Stimulated activated CD4-positive, alpha-beta T cell treated with anti-CD3 and anti-CD28 coated beads, TNF-alpha, amount 100 ng/mL, for 48 hours (primary cell): ENCODE measurements at places on chromosomes 1 and 21.

- no peak for DNase-seq
Observed at GRCh38 chr1:61925591-61926298, 183.5 kb downstream of the PATJ start.

DNA sequence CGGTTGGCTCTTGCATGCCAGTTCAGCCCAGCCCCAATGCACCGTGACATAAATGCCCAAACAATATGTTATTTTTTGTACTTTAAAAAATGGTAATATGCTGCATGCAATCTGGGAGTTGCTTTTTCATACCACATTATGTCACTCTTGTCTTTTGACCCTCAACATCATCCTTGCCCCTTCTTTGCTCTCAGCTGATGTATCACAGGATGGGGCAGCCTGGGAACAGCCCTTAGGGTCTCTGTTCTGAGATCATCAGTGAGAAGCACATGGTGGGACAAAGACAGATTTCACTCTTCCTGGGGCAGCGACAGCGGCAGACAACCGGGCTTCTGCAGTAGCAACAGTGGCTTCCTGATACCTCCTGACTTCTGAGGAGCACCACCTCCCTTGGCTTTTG is 79.5 kb downstream of the SETD4 start:
- DNase-seq = no peak

DNA sequence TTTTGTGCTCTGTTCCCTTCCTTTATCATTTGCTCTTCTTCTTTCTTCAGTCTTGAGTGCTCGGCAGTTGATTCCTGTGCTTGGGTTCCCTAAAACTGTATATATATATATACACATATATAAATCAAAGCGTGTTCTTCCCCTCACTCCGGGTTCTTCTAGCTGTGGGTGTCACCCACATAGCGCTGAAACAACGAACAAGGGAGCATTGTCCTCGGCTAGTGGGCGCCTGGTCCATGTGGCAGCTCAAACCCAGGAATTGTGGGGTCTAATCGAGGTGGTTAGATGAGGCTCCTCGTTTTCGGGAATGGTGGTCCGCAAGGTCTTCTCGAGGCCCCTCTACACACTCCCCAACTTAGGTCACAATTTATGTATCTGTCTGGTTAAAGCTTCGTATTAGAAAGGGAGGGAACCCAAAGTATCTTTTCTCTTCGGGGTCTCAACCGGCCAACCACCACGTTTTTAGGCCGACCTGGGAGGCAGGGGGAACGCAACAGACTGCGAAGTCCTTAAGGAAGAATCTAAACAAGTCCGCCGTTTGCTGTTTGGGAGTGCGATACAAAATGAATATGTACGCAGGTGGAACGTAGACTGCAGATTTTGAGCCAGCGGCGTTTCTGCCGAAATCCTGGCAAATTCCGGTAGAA is 504 bp upstream of the SDHC start:
- DNase-seq = no peak

DNA sequence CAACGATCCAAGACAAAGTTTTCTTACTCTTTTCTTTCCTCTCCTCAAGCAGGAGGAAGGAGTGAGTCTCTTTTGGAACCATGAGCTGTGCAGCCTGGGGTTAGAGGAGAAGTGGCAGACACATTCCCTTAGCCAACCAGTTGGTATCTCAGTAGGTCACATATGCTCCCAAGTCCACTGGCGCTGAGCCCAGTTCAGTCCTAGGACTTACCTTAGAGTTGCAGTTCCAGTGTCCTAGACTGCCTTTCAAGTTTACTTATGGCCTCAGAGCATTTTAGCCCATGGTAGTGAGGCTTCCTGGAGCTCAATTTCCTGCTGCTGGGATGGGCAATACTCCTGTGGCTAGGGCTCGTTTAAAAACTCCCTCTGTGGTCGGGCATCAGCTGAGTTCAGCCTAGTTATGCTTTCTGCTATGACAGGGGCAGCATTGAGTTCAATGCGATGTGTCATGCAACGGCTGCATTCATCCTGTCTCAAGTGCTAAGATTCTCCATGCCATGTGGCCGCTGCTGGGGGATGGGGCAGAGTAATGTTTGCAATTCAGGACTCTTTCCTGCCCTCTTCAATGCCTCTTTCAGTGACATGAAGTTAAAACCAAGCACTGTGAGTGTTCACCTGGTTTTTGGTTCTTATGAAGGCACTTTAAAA is 103.8 kb downstream of the LRRC7 start:
- no peak for DNase-seq

- no peak for DNase-seq
Observed at GRCh38 chr1:210087058-210087457, 145.5 kb upstream of the SERTAD4 start.

DNA sequence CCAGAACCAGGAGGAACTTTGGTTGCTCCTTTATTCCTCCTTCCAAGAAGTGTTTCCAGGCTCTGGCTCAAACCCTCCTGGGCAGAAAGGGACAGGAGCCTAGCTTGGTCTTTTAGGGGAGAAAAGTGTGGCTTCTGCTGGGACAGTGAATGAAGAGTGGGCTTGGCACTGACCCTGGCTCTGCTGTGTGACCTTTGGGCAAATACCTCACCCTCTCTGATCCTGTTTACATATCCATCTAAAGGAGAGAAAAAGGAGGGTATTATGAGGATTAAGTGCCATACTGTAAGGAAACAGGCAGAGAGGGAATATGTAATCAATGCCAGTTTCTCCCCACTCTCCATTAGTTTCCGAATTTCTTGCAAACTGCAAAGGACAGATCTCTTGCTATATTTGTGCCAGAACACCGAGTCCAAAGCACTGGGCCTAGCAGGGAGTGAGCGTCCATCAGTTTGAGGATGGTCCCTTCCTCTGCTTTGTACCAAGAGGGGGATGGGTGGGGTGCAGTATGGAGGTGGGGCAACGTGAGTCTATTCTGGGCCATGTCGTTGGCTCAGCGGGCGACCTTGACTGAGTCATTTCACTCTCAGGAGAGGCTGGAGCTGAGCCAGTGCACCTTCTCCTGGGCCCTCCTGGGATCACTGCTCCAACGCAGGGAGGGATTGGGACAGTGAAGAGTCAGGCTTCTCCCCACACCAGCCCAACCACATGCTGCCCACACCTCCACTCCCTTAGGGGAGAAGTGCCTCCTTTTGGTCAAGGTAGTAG is 38.4 kb downstream of the IGSF21 start:
- no peak for DNase-seq

DNA sequence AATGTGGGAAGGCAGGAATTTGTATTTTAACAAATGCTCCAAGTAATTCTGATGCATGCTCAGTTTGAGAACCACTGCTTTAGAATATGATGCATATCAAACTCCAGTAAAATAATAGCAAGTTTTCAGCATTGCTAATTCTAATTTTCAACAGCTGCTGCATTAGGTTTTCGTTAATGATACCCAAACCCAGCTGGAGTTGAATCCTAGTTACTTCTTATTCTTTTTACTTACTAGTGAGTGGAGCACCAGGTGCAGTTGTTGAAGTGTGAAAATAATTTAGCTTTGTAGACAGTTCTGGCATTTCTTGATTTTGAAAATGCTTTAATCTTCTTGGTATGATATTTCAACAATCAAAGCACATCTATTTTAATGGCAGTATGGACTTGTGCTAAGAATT is 138.5 kb downstream of the HS2ST1 start:
- DNase-seq = no peak

GRCh38 chr1:74713849-74714248 is 19.0 kb downstream of the CRYZ start:
- DNase-seq = no peak

DNA sequence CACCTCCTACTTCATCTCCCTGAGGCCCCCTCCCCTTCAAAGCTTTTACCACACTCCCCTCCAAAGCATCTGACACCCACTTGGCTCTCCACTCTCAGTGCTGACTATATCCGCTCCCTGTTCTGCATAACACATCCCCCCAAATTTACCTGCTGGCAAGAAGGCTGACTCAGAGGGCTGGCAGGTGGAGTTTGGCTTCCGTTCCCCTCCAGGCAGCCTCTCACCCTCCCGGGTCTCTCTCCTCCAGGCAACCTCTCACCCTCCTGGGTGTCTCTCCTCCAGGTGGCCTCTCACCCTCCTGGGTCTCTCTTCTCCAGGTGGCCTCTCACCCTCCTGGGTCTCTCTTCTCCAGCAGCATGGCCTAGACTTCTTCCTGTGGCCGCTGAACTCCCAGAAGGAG is 562.1 kb downstream of the NPHP4 start:
- no peak for DNase-seq

GRCh38 chr1:204449678-204450280 is 38.2 kb upstream of the PPP1R15B start:
- no peak for DNase-seq

DNA sequence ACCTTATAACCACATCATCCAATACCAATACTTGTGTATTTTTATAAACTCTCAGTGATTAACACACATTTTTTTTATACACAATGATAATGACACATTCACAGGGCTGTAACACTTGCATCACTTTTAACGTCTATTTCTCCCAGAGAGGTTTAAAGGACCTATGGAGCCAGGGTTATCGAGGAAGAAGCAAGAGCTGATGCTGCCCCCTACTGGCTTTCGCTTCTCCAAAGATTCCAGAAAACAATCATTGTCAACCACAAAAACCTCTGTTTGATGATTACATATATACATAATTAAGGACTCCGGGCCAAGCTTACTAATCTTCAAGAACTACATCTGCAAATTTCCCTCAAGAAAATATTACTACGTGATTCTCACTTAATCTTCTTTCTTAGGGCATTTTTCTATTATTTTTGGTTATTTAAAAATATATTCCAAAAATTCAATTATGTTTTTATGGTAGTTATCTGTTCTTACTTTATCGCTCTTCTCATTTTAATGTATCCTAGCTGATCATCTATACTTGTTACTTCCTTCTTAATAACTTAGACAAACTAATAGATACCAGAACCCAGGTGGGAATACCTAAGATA is 214.5 kb downstream of the VAV3 start:
- peak; percentile 14 for DNase-seq

DNA sequence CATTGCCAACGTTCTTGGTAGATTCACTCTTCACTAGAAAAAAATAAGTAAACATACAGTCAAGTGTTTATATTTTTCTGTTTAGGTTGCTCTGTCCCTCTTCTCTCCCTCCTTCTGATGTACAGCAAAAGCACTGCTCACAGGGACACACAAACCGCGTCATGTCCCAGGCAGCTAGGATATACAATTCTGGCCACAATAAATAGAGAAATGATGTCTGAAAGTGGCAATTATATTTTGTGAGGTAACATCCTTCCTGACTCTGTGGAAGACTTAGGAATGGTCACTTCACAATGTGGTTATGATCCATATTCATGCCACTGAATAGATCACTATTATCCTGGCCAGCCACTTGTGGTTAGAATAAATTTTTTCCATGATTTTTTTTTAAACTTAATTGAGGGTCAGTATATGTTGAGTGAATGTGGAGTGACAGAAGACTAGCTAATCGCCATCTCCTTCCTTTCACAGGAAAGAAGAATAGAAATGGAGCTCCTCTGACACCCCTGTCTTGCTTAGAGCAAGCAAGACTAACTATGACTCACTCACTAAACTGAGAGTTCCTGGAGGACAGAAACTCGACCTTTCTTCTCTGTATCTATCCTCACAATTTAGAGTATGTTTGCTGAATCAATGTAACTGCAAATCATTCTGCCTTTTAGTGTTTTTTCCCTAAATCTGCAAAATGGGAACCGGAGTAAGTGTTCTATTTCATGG is 54.0 kb downstream of the ZNHIT6 start:
- no peak for DNase-seq

DNA sequence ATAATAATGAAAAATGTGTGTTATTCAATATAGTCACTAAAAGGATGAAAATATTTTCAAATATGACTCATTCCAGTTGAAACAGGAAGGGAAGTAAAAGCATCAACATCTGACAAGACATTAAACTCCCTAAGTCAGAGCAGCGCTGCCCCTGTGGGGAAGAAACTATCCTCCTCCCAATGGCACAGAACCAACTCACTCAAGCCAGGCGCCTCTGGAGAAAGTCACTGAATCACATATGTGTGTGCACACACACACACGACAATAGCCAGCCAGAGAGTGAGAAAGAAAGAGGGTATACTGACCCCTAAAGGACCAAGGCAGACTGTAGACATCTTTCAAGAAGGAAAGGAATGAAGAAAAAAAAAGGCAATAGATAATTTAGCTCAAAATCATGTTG is 126.9 kb downstream of the SETD4 start:
- DNase-seq = no peak

DNA sequence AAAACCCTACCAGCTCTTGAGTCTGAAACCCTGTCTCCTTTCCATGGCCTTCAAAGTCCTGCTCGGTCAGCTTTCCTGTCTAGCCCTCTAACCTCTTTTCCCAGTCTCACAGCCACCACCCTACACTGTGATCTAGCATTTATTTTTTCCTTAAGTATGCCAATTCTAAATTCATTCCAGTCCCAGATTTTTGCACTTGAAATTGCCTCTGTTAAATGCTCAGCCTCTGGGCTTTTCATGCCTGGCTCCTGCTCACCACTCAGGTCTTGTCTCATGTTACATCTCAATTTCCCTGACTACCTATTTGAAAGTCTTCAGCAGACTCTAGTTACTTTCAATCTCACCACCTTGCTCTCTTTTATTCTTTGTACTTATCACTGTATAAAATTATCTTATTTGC is 176.2 kb downstream of the ADGRL4 start:
- DNase-seq = no peak

DNA sequence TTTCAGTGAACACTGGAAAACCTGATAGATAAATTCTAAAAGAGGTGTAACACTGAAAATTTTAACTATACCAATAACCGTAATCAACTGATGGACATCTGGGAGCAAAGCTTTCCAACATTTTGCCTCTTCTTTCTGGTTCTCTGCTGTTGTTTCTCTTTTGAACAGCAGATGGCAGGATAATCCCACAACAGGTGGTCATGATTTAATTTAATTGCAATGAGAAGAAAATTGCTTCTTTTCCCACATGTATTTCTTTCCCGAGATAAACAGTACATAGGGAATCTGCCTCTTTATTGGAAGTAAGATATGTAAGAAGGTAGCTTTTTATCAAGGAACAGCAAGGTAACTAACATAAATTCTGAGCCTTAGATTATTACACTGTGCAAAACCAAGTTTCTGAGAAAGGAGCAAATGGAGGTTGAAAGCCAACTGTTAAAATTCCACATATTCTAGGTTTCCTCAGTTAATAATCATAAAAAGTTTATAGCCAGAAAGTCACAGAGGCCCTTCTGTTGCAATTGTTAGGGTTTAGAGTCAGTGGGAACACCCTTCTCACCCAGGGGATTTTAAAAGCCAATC is 72.9 kb downstream of the RPS6KA1 start:
- DNase-seq = no peak

- no peak for DNase-seq
Observed at GRCh38 chr1:206114692-206115640, 2.2 kb downstream of the AVPR1B start.

DNA sequence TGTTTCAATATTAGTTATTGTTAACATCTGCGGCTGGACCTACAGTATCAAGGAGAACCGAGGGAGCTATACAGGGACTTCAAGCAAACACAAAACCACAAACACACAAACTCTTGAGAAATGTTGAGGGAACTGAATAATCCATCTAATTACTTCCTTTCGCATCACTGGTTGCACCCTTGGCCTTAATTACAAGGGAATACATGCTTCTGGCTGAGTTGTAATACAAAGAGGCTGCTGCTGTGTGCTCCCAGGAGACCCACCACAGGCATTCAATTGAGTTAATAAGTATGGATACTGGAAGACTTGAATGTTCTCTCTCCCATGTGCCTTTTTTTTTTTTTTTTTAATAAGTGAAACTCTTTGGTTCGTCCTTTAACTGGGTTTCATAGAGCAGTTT is 16.8 kb upstream of the SMYD2 start:
- no peak for DNase-seq
